T follicular helper cell (primary cell): ENCODE measurements at places on chromosomes 13 and 19.

DNA sequence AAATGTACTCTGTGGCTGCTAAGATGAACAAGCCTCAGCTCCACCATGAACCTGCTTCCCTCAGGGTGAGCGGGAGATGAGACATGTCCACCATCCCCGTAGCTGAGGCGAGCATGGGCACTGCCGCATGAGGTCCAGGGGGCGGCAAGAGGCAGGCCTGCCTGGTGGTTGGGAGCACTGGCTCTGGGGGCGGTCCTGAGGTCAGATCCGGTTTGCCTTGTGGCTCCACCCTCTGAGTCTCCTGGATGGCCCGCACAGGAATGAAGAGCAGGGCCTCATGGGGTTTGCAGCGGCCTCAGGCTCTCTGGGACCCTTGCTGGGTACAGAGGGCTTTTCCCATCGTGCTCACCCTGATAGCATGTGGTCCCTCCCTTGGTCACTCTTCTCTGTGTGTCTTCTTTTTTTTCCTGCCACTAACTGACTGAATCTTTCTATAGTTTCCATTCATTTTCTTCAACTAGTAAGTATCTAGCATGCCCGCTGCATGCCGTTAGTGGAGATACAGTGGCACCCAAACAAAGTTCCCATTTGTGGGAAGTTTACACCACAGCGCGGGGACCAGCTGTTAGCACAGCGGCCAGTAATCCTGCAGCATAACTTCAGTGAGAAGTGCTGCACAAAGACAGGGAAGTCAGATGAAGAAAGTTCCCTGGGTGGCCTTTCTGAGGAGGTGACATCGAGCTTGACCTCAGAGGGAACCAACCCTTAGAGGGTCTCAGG lies 37.3 kb downstream of the CAPN12 start:
- DNase-seq = no peak

DNA sequence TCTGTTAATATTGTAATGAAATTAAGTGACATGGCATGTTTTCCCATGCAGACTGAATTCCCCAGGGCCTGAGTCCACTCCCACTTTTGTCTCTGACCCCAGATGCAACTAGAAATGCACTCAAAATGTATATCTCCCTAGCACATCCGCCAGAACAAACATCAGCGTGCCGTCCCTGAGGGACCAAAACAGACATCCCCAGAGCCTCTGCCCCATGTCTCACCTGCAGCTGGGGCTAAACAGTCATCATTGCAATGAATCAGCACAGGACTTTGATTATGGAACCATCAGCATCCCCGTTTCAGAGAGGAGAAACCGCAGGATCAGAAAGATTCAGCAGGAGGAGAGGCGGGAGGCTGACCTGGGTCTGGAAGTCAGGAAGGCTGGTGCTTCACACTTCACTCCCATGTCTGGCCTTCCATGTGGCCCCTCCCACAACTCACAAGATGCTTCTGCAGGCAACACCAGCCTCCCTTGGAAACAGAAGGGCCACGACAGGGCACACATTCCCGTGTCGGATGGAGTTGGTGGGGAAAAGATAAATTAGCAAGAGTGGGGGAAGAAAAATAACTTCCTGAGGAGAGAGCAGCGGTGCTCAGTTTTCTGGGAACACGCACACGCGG lies 130.6 kb upstream of the VSTM2B start:
- no peak for DNase-seq

DNA sequence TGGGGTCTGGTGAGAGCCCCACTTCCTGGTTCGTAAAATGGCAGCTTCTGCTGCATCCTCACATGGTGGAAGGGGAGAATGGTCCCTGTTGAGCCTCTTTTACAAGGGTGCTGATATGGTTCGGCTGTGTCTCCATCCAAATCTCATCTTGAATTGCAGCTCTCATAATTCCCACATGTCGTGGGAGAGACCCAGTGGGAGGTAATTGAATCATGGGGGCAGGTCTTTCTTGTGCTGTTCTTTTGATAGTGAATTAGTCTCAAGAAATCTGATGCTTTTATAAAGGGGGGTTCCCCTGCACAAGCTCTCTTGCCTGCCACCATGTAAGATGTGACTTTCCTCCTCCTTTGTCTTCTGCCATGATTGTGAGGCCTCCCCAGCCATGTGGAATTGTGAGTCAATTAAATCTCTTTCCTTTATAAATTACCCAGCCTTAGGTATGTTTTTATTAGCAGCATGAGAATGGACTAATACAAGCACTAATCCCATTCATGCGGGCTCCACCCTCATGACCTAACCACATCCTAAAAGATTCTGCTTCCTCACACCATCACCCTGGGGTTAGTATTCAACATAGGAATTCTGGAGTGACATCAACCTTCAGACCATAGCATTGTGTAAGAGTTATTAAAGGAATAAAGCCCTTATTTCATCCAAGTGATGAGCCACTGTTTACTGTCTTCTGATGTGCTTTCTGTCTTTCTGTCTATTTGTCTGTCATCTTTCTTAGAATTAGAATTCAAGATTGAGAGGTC lies 159.0 kb upstream of the IRS2 start:
- DNase-seq = no peak

DNA sequence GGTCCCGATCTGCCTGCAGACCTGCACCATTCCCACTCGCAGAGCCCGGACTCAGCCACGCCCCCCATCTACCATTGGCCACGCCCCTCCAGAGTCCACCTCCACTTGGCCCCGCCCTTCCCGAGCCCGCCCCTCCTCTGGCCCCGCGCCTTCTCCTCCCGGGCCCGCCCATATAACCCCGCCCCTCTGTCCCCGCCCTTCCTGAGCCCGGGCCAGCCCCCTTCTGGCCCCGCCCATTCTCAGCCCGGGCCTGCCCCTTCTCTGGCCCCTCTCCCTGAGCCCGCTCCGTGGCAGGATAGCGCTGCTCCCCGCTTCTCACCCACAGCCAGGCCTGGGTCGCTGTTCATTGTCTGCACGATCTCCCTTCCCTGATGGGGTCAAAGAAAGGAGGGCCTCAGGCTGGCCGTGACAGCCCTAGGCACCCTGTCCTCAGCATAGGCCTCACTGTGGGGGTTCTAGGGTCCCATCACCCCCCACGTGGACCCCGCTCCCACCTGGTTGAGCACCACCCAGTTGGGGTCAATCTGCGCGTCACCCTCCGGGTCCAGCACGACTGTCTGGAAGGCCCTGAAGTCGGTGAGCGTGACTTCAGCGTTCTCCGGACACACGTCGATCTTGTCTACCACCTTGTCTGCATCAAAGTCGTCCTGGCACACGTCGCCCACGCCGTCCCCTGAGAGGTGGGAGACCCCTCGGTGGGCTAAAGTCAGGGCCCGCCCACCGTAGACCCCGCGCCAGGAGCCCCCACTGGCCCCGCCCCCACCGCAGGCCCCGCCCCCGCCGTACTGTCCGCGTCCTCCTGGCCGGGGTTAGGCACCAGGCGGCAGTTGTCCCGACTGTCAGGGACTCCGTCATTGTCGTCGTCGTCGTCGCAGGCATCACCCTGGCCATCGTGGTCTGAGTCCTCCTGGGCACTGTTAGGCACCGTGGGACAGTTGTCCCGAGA lies 5.7 kb downstream of the COMP start:
- peak; percentile 57 for DNase-seq

DNA sequence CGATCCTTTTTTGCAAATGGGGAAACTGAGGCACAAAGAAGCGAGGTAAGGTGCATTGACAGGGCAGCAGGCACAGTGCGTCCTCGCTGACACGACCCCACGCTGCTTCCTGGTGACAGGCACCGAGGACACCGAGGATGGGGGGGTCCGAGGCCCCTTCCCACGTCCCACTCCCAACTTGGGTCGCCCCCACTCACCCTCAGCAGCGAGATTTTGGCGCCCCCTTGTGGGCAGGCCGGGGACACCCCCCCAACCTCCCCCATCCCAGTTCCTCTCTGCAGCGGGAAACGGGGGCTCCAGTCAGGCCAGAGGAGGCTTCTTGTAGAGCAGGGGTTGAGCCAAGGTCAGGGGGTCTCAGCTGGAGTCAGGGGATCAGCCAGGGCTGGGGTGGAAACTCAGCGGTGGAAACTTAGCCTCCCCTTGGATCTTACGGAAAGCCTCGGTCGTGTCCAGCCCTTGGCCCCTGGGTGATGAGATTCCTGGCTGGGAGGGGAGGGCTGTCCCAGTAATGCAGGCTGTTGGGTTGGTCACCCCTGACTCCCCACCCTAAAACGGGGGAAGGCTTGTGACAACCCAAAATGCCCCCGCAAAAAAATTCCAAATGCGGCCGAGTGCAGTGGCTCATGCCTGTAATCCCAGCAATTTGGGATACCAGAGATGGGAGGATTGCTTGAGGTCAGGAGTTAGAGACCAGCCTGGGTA lies 8.2 kb downstream of the SMIM24 start:
- no peak for DNase-seq

GRCh38 chr13:111359237-111359915 lies 38.9 kb downstream of the TEX29 start:
- no peak for DNase-seq

- no peak for DNase-seq
Measured at GRCh38 chr13:99985886-99986527, 4.4 kb downstream of the ZIC2 start.

DNA sequence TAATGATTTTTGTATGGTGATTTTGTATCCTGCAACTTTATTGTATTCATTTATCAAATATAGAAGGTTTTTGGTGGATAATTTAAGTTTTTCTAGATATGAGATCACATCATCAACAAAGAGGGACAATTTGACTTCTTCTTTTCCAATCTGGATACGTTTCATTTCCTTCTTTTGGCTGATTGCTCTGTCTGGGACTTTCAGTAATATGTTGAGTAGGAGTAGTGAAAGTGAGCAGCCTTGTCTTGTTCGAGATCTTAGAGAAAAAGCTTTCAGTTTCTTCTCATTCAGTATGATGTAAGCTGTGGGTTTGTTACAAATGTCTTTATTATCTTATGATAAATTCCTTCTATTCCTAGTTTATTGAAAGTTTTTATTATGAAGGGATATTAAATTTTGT lies 352.0 kb upstream of the DACH1 start:
- no peak for DNase-seq

DNA sequence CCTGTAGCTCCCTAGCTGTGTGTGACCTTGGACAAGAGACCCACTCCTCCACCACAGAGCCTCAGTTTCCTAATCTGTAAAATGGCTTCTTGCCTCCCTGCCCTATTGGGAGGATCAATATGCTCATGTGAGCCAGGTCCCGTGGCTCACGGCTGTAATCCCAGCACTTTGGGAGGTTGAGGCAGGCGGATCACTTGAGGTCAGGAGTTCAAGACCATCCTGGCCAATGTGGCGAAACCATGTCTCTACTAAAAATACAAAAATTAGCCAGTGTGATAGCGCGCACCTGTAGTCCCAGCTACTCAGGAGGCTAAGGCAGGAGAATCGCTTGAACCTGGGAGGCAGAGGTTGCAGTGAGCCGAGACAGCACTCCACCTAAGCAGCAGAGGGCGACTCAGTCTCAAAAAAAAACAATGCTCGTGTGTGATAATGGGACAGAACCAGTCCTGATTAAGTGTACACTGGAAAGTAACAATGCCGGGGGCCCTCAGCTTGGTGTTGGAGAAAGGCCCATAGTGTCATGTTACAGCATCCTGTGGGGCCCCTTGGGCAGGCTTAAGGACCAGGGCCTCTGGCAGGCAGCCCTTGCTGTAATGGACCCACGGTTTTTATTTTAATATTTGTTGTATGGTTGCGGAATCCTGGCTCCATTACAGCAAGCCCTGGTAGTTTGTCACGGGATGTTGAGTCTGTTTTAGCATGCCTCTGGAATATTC lies 6.8 kb downstream of the RPS11 start:
- peak; percentile 41 for DNase-seq

- no peak for DNase-seq
Measured at GRCh38 chr13:105979131-105980011, 556.1 kb downstream of the EFNB2 start.

DNA sequence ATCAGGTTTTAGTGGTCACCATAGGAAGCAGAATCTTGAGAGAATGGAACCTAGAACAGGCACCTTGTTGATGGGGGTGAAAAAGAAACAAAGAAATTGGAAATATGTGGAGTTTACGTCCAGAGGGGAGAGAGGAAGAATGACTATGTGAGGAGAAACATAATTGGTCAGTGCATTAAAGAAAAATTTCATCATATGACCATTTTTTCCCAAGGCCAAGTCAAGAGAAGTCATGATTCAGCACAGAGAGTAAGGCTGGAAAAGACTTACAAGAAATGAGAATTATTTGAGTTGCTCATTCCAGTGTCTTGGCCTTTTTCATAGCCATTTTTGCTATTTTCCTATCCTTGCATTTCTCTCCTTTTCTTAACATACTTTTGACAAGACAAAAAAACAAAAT lies 421.7 kb downstream of the EFNB2 start:
- DNase-seq = no peak

GRCh38 chr19:32945260-32945659 lies 26.5 kb downstream of the CEP89 start:
- DNase-seq = no peak

DNA sequence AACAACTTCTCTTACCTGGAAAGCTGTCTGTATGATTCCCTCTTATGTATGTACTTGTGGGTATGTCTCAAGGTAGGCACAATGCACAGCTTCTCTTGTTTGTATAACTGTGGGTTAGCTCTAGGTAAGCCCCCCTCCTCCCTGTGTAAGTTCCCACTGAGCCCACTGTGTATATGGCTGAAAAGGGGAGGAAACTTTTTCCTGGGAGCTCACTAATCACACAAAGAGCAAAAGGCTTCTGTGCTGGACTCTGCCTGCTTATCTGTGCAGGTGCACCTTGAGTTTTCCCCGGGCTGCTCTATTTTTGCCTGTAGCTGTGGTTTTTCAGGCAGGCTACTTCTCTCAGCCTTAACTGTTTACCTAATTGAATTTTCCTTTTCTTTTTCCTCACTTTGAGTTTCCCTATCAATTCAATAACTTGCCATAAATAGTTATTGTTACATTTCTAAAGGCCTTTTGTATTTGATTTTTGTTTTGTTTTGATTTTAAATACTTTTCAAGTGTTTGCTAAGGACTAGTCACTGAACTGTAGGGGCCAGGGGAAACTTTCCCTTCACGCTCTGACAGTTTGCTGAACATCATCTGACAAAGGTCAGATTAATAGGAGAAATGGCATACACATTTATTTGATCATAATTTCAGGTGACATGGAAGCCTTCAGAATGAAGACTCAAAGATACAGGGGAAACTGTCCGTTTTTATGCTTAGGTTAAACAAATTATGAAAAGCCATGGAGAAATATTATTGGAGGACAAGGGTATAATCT lies 423.5 kb upstream of the ATXN8OS start:
- no peak for DNase-seq

- DNase-seq = no peak
Measured at GRCh38 chr19:6224308-6224675, 55.5 kb downstream of the MLLT1 start.

GRCh38 chr13:27211771-27212364 lies 39.5 kb upstream of the RPL21 start:
- no peak for DNase-seq

- DNase-seq = no peak
Measured at GRCh38 chr19:39966617-39967016, 4.3 kb upstream of the PSMC4 start.

DNA sequence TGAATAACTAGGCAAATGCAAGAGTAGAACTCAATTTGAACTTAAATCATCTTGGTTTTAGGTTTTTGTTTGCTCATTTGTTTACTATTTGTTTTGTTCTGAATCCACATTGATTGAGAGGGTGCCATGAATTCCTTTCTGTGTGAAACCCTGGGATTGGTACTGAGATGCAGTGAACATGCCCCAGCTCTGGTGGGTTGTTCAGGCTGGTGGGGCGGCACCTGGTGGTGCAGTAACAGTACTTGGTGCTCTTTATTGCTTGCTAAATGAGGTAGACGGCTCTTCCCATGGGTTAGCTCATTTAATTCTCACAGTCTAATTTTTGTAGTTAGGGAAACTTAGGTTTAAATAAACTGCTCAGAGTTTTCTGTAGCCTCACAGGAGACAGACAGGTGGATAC lies 48.4 kb downstream of the WASF3 start:
- DNase-seq = no peak

- no peak for DNase-seq
Measured at GRCh38 chr13:97135883-97136282, 86.2 kb upstream of the MBNL2 start.

- DNase-seq = no peak
Measured at GRCh38 chr19:45528744-45529419, 21.6 kb downstream of the VASP start.
